Stimulated activated CD4-positive, alpha-beta T cell treated with anti-CD3 and anti-CD28 coated beads, Interleukin-12 subunit alpha, Interleukin-12 subunit beta, amount 100 ng/mL, for 24 hours (primary cell): ENCODE measurements at places on chromosomes 4 and X.

- DNase-seq: no peak
Measured at GRCh38 chr4:140312100-140312499, 61.3 kb upstream of the SCOC start.

DNA sequence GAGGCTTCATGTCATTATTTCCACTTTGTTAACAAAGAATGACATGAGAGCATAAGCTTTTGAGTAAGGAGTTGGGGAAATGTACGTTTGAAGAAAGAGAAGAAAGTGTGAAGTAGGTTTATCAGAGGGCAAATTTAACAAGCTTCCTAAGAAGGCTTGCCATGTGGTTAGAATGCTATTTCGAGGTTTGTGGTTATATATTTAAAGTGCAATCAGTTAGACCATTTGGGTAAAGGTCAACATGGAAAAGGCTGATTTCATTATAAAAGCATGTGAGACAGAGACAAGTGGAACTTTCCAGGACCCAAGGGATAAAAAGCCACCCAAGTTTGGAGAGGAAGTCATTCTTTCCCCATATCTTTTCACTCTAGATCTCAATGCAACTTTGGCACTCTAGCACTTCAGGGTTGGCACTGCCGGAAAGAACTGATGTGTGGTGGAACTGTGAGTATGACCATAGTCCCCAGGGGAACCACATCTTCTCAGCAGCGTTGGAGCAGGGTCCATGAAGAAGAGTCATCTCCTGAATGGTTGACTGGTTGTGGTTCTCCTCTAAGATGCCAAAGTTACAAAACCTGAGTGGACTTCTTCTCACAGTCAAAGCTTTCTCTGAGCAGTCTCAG, 529.9 kb downstream of the MID1IP1 start:
- DNase-seq: no peak

- DNase-seq: no peak
Measured at GRCh38 chr4:6694177-6694901, 661 bp downstream of the S100P start.

- no peak for DNase-seq
Measured at GRCh38 chrX:41538707-41539106, 91.6 kb downstream of the NYX start.

GRCh38 chrX:13759152-13759718, 24.7 kb downstream of the OFD1 start:
- no peak for DNase-seq

- no peak for DNase-seq
Measured at GRCh38 chrX:14843666-14844065, 29.2 kb downstream of the FANCB start.

DNA sequence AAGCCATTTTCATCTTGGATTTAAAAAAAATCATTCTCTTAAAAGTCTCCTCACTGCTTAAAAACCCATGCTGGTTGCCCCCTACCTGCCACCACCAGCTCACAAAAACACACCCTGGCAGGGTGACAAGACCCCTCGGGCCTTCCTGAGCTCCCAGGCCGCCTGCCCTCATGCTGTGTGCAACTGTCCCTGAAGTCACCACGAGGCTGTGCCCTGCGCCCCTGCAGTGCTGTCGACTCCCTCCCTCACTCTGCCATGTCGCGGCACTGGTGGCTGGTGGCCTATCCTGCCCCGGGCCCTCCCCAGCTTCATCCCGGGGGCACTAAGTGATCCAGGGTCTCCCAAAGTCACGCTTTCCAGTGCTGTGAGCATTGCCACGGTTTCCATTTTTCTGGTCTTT, 46.3 kb upstream of the ADRA2C start:
- no peak for DNase-seq

DNA sequence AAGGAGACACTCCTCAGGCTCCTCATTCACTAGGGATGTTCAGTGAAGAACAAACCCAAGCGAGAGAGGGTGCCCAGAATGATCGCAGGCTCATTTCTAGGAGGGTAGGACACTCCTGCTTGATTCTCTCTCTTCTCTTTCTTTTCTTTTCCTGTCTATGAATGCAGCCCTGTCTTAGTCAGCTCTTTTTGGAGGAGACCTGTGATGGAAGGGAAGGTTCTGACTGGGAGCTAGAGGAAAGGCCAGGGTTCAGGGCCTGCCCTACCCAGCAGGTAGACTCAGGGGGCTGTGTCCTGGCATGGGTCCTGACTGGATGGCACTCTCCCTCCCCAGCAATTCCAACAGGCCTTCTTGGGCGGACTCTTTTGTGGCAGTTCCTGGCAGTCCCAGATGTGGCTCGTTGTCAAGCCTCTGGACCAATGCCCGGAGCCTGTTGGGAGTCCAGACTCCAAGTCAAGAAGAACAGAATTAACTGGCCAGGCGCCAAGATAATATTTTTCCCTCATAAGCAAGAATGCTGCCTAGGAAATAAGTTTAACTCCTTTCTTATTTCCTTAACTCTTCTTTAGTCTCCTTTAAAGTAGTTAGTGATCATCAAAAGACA, 139.4 kb upstream of the SCML1 start:
- DNase-seq: no peak

DNA sequence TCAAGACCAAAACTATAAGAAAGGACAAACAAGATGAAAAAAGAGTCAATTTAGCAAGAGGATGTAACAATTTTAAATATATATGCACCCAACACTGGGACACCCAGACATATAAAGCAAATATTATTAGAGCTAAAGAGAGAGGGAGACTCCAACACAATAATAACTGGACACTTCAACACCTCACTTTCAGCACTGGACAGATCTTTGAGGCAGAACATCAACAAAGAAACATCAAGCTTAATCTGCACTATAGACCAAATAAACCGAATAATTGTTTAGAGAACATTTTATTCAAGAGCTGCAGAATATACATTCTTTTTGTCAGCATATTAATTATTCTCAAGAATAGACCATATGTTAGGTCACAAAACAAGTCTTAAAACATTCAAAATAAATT, 109.7 kb upstream of the TET2 start:
- no peak for DNase-seq

DNA sequence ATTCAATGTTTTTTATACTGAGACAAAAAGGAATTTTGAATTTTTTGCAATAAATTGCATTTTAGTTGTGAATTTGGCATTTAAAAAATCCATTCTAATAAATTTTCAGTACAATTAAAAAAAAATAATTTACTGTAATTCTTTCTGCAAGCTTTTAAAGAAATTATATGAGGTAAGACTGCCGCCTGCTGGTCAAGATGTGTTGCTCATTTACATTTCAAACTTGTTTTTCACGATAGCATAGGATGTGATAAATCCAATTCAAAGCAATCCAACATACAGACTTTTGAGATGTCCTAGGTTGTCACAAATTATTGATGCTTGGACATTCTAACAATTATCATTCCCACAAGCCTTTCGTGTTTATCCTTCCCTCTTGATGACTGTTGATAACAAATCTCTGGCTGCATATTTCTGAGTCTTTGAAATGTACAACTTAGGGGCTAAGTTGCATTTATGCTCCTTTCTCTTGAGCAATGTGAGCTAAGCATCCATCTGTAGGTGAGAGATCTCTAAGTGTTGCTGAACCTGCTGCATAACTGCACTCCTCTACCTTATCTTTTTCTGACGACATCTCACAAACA, 21.7 kb upstream of the MFAP3L start:
- no peak for DNase-seq

DNA sequence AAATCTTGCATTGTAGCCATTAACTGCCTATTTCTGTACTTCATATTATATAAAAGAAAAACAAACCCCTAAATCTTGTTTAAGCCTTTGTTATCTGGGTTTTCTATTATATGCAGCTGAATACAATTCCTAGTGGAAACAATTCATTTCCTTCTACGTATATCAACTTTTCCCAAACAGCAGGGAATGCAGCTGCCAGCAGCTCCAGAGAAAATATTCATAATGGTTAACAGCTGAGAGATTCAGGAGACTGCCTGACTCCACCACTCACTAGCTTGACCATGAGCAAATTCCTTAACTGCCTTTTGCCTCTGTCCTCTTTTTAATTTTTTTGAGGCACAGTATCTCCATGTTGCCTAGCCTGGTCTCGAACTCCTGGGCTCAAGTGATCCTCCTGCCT, 146.2 kb downstream of the SPATA18 start:
- DNase-seq: no peak

GRCh38 chr4:173498023-173498422, 32.0 kb downstream of the HAND2 start:
- no peak for DNase-seq

DNA sequence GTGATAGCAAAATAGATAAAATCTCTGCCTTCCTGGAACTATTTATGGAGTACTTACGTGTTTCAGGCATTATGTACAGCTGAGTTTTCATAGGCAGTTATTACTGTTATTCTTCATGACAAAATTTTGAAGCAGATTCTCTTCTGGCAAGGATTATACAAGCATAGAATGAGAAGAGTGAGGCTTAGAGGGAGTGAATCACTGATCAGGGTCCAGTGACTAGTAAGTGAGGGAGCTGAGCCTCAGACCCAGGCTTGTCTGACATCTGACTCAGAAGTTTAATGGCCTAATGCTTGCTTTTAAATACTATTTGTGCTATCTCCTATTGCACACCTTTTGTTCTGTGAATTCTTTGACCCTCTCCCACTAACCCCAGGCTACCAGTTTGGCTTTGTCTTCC, 110.6 kb downstream of the DTHD1 start:
- no peak for DNase-seq

- DNase-seq: no peak
Measured at GRCh38 chr4:185654965-185655554, 119.8 kb upstream of the PDLIM3 start.

DNA sequence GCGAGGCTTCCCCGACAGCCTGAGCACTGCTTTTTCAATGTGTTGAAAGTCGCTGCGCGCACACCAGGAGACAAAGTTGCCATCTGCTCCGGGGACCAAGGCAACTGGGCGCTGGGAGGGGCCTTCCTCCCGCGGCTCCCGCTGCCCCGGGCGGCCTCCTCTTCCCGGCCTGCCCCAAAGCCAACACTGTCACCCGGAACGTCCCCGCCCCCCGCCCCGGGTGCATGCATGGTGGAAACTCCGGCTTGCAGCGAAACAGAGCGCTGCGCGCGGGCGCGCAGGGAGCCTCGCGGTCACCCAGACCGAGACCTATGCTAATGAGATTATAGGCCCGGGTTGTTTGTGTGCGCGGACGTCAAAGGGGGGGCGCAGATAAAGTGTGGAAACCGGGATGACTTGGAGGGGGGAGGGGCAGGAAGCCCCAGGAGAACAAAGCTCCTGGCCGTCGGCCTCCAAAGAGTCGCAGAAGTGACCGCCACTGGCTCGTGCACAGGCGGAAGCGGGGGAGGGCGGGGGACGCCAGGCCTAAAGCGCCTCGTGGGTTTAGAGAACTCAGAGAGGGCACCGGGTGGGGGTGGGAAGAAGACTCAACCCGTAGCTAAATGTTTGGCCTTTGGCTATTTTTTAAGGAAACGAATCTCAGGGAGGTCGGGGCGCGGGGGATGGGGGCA, 88.8 kb downstream of the BCOR start:
- DNase-seq: no peak

- no peak for DNase-seq
Measured at GRCh38 chr4:147025042-147025441, 79.4 kb upstream of the TTC29 start.

- DNase-seq: no peak
Measured at GRCh38 chr4:28385801-28386200, 1525.2 kb downstream of the STIM2 start.

GRCh38 chr4:4800646-4801408, 58.6 kb upstream of the MSX1 start:
- no peak for DNase-seq

GRCh38 chr4:179836179-179837075, 2394.2 kb upstream of the AGA start:
- no peak for DNase-seq

DNA sequence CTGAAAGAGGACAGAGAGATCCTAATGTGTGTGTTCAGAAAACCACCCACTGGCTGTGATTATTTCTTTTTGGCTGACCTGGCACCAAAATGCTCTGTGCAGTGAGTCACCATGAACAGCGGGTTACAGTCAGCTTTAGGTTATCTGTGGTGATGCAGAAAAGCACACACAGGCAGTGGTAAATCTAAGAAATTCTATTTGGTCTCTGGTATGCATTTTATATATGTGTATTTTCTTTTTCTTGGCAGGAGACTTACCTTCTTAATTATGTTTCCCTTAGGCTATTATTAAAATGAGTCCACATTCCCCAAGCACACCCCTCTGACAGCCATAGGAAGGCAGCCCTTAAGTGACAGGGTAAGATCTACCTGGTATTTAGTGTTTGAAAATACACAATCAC, 79.1 kb upstream of the TFDP3 start:
- DNase-seq: no peak

DNA sequence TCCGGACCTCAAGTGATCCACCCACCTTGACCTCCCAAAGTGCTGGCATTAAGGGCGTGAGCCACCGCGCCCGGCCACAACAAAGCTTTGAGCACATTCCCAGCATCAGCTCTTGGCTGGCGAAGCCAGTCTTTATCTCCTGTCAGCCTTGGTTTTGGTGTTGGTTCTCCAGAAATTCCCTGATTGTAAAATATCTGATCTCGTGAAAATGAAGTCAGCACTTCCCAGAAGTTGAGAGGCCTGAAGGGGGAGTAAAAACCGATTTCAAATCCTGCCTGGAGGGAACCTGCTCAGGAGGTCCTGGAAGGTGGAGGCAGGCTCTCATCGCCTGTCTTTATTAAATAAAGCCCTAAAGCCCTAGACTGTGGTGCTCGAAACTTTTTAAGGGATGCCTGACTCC, 33.6 kb downstream of the PTTG2 start:
- no peak for DNase-seq

DNA sequence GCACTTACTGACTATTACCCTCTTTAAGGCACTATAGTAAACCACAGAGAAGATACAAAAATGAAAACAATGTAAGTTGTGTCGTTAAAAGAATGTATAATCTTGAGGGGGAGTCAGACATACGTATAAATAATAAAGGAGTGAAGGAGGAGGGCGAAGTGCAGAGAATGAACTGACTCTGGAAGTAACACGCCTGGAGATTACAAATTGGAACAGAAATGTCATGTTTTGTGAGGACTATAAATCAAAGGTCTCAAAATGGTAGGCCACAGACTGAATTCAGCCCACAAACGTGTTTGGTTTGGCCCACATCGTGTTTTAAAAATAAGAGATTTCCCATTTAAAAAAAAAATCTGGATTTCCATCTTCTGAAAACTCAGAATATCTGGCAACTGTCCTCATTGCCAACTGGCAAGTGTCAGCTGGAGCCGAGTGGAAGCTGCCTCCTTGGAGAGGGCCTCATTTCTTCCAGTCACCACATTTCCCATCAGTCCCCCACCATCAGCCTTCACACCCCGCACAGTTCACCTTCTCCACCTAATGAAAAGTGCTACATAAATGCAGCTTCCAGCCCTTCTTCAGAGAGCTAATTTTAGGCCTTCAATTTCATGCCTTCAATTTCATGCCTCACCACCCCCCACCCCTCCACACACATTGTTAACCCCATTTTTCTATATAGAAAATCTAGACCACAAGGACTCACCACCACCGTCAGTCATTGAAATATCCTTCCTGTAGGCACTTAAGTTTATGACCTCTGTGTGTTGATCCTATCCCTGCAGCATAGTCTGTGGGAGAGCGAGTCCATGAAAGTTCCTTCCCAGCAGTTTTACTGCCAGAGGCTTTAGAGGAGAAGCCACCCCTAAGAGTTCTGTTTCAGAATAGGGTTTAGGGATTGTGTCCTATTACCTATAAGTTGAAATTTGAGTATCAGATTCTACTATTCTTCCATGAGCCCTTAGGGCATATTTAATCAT, 32.0 kb upstream of the COL25A1 start:
- no peak for DNase-seq
